ENCODE measurements at places on chromosomes 4 and X. TPM values are rescaled to one million over a fixed set of nuclear protein-coding genes. Genes with fewer than 3 reads are reported as not detected.

DNA sequence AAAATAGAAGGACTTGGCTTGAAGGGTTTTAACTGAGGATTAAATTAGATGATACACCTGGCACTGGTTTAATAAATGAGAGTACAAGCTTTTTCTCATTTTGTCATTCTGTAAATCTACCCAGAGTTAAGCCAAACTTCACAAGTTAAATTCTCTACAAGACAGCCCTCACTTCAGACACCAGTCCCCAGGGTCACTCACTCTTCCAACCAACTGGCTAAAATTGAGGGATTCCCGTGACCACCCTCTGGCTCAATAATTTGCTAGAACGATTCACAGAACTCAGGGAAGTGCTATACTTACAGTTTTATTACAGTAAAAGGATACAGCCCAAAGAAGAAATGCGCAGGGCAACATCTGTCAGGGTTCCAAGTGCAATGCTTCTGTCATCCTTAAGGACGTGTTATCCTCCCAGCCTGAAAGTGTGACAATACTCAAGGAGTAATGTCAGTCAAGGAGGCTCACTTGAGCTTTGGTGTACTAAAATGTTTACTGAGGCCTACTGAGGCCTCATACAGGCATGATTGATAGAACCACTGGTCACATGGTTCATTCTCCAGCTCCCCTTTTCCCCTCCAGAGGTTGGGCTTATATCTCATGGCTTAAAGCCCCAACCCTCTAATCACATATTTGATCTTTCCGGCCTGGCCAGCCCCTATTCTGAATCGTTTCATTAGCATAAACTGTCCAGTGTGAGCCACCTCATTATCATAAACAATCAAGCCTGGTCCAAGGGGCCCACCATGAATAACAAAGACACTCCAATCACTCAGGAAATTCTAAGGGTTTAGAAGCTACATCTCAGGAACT, 9.6 kb upstream of the TMSB4X start:
- no peaks in the 10 kb centered on the region for H3K4me1 ChIP-seq
- H3K27ac ChIP-seq = no peak overlapping the region
- no peak for DNase-seq
- peaks cover 1% of the 10 kb centered on the region for H3K36me3 ChIP-seq

- peak overlapping the region; percentile 85 for H3K27ac ChIP-seq
- peaks cover 12% of the 10 kb centered on the region for H3K4me1 ChIP-seq
- no peaks in the 10 kb centered on the region for H3K27me3 ChIP-seq
- H3K36me3 ChIP-seq = peaks cover 8% of the 10 kb centered on the region
- no peak for DNase-seq
These were observed 936 bp downstream of the TMEM144 start for GRCh38 chr4:158211222-158211621.

GRCh38 chrX:111052478-111052877, 43.5 kb upstream of the PAK3 start:
- H3K4me1 ChIP-seq = no peaks in the 10 kb centered on the region
- H3K27ac ChIP-seq = no peak overlapping the region
- H3K4me3 ChIP-seq = no peak overlapping the region
- DNase-seq = no peak

- no peak overlapping the region for H3K4me3 ChIP-seq
- no peaks in the 10 kb centered on the region for H3K36me3 ChIP-seq
- no peaks in the 10 kb centered on the region for H3K27me3 ChIP-seq
- no peak overlapping the region for H3K27ac ChIP-seq
- DNase-seq = no peak
These were observed 1402.4 kb downstream of the FAM133A start for GRCh38 chrX:95076449-95076848.

- DNase-seq = no peak
- H3K36me3 ChIP-seq = peaks cover 3% of the 10 kb centered on the region
- H3K27me3 ChIP-seq = no peaks in the 10 kb centered on the region
- H3K4me1 ChIP-seq = peaks cover 14% of the 10 kb centered on the region
These were observed 12.6 kb downstream of the RUFY3 start for GRCh38 chr4:70734168-70734954.

ALAS2 gene
- total RNA-seq = not detected

All from progenitor cell of endocrine pancreas (in vitro differentiated cells).